ENCODE measurements at places on chromosomes 11 and 22.
A peak's percentile ranks its signal among the peaks of the same experiment; 100 is the strongest.

DNA sequence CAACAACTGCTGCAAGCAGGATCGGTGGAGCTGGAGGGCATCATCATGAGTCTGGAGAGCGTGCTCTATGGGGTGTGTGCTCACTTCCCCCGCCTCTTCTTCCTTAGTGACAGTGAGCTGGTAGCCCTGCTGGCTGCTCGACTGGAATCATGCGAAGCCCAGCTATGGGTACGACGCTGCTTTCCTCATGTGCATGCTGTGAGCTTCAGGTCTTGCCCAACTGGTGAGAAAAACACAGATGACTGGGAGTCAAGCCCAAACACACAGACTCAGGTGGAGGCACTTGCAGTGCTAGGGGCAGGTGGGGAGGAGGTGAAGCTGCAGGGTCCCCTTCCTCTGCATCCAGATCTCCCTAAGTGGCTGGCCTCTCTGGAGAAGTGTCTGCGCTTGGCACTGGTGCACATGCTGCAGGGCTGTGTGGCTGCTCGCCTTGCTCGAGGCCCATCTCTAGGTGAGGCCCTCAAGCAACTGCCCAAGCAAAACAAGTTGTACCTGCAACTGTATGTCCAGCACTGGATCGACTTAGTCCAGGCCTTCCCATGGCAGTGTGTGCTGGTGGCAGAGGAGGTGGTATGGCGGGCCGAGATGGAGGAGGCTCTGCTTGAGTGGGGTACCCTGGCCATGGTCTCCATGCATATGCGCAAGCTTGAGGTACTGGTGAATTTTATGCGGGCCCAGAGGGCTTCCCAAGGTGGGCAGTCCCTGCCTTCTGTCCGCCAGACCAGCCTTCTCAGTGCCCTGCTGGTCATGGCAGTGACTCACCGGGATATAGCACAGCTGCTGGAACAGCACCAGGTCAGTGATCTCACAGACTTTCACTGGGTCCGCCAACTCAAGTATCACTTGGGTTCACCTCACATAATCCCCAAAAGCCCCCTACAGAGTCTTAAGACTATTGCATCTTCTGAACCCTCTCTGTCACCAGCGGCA lies 48.1 kb downstream of the DNHD1 start:
- no peak for DNase-seq

DNA sequence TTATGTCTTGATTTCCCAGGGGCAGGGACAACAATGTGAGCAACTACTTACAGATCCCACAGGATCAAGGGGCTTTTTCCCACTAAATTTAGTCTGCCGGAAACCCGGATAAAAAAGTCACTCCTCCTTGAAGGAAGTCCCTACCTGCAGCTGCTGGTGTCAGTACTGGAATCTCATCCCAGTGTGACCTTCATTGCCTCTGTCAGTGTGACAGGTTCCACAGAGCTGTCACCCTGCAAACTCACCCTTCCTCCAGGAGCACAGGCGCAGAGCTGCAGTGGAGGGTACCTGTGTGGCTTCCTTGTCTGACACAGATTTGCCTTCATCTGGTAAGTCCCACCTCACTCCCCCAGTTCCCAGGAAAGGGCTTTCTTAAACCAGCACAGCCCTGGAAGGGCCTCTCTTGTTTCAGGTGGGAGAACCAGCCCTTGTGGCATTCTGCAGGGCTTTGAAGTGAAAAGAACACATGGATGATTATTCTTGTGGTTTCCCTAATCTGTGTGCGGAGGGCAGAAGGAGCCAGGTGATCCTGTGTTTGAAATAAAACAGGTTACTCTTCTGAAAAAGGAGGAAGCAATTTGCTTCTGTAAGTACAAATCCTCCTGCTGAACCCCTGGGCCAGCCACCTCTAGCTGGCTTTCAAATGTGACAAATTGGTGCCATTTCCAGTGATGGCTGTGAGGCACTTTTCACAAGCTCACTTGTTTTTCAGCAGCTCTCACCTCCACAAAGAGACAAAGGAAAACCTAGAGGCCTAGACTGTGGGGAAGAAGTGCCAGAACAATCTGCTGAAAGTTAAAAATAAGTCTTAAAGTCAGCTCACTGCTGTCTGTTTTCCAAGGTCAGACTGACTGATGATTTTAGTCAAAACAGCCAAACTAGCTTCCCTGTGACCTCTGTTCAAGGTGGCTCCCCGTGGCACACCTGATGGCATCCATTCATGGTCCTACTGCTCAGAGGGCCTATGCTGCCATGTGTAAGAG lies 9.2 kb upstream of the PRSS23 start:
- no peak for DNase-seq

GRCh38 chr11:86919557-86920210 lies 35.5 kb downstream of the FZD4 start:
- DNase-seq: no peak

DNA sequence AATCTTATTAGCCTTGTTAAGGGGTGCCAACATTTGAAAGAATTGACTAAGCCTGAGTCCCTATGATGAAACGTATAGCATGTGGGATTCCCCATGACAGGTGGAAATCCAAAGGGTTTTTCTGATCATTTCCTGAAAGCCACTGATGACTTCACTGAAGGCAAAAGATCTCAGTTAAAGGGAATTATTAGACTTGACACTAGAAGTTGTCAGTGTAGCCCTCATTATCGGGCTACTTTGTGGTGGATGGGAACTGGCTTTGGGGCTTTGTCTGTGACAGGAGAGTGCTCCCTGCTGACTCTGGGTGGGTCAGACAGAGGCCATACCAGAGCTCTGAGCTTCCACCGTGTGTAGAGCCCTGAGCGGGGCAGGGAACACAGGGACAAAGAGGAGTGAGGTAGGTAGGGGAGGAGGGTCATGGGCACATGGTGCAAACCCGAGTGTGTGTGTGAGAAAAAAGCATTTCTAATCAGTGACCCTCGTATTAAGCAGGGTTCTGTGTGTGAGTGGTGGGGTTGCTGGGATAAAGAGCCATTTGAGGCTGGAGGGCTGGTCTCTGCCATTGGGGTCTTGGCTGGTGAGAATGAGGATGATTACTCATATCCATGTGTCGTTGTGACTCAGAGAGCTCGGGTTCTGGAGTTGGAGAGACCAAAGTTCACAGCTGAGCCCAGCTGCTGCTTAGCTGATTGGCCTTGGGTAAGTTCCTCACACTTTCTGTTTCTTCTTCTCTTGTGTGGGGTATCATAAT lies 101.1 kb downstream of the GRIK4 start:
- DNase-seq: no peak

DNA sequence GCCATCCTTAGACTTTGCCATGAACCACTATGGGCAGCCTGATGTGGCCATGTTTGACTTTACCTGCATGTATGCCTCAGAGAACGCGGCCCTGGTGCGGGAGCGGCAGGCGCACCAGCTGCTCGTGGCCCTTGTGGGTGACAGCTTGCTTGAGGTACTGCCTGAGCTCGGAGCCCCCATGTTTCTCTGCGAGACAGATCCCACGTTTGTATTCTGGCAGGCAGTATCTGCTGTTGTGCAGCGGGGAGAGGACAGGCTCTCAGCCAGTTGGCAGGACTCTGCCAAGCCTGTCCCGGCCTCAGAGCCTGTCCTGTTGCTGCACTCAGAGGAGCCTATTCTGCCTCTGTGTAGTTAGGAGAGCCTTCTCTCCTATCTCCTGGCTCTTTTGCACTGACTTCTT lies 109.9 kb downstream of the MICAL2 start:
- DNase-seq: no peak

- no peak for DNase-seq
These were observed 655.6 kb upstream of the CNTN5 start for GRCh38 chr11:98365190-98365589.

- peak; percentile 14 for DNase-seq
These were observed 780.9 kb downstream of the BRD1 start for GRCh38 chr22:49046546-49047361.

GRCh38 chr11:93849201-93849600 lies 1.2 kb downstream of the VSTM5 start:
- no peak for DNase-seq

- no peak for DNase-seq
These were observed 8.5 kb downstream of the EIF3D start for GRCh38 chr22:36520423-36520822.

DNA sequence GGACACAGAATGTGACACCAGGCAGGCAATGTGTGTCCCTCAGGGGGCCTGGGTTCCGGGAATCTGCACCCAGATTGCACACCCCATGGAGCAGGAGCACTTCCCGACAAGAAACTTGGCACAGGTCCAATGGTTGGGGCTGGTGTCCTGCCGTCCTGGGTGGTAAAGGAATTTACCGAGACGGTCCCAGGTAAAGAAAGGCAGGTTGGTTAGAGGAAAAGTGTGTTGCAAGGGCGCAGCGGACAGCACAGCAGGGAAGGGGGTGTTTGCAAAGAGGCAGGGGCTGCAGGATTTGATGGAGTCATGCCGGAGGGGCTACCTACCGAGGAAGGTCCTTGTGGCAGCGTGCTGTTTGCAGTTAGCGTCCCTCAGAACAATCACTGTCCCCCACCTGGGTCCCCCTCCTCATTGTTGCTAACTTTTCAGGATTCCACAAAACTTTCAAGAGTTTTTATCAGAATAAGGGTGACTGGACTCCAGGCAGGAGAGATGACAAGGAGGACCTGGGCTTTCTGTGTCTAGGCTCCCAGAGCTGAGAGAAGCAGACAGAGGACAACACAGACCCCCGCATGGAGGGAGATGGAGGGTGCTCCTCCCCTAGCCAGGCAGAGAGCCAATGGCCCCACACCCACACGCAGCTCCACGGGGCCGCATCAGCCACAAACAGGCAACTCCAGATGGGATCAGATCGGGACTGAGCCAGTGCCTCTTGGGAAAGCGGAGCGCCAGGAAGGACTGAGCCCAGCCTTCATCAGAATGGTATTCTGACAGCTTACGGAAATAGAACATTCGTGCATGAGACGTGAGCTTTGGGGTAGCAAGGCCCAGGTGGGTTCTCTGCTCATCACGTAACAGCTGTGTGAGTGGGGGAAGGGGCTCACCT lies 1423.9 kb downstream of the BRD1 start:
- no peak for DNase-seq

GRCh38 chr22:21683401-21683811 lies 17.6 kb downstream of the PPIL2 start:
- no peak for DNase-seq

GRCh38 chr11:107265591-107266121 lies 192.0 kb downstream of the CWF19L2 start:
- no peak for DNase-seq

DNA sequence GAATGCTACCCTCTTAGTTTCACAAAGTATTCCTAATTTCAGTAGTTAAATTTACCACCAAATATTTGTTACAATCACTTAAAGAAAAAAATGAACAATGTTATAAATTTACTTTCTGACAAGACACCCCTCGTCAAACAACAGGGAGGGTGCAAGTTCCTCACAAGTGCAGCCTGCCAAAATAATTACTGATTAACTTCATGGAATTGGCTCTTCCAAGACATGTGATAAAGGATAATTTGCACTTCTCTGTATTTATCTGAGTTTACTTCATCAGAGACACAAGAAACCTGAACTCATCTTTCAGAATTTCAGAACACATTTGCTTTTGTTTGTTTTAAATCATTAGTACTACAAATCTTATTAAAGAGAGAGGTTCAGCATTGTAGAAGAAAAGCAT lies 66.5 kb downstream of the LARGE2 start:
- no peak for DNase-seq

- no peak for DNase-seq
These were observed 17.6 kb downstream of the SPCS2 start for GRCh38 chr11:74966651-74967050.

DNA sequence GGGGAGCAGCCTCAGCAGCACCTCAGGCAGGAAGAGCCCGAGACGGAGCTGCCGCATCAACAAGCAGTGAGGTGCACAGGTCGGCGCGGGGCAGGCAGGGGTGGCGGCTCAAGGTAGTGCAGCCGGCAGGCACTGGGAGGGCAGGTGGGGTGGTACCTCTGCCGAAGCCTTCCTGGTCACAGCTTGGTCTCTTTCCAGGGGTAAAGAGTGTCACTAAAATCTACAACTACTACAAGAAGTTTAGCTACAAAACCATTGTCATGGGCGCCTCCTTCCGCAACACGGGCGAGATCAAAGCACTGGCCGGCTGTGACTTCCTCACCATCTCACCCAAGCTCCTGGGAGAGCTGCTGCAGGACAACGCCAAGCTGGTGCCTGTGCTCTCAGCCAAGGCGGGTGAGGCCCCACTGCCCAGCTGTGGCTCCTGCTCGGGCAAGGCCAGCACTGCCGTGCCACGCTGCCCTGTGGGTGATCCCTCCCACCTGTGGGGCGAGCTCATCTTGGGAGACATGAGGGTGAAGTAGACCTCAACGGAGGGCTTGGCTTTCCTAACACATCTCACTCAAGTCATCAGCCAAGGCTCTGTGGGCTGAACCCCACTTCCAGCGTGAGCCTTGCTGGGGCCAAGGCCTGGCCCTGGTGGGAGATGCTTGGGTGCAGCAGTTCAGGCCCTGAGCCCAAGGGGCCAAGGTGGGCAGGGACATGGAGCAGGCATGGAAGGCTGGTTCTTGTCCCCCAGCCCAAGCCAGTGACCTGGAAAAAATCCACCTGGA lies 13.6 kb downstream of the GATD1 start:
- DNase-seq: no peak

DNA sequence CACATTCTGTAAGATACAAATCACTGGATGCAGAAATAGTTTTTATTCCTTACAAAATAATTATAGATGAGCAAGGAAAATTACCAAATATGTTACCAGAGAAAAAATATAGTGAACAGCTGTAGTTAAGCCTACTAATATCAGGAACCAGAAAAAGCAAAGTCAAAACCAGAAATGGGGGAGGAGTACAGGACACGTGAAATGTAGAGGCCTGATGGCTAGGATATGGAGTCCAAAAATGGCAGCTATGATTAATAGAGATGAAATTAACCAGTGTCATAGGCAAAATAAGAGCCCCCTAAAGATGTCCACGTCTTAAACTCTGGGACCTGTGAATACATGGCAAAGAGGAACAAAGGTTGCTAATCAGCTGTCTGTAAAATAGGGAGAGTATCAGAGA lies 34.1 kb downstream of the MRE11 start:
- no peak for DNase-seq

DNA sequence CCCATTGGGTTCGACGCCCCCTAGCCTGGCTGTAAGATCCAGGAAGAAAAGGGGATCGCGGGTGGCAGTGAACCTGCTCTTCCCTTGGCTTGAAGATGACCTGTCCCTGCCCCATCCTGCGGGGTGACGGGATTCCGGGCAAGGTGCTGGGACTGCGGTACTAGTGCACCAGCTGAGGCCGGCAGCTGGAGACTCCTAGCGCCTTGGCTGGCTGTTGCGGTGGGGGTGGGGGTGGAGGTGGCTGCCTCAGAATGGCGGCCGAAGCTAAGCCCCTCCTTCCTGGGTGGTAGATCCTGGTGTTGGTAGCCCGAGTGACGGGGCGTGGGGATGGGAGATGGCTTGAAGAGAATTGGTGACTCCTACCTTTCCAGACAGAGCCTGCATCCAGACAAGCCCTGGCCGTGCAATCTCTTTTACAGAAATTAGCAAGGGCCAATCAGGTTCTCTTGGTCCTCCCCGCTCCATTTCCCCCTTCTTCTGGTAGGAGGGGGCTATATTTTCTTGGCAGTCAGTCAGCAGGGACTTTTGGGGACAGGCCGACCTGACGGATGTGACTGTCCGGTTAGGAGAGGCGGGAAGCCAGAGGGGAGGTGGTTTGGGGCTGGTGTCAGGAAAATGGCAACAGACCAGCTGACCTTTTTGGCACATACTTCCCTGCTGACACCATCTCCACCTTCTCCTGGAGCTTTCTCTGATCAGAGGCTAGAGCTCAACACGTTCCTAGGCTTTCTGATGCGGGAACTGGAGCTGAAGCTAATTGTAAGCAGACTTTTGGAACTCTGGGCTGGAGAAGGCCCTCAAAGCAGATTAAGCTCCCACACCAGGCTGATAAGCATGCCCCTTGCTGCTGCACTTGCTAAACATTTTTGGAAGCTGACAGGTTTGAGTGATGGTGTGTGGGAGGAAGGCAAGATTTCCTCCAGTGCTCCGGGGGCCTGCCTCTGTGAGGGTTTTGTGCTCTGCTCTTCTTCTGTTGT lies 2.0 kb downstream of the NAV2 start:
- DNase-seq: no peak

GRCh38 chr11:33515347-33515746 lies 185.3 kb downstream of the C11orf91 start:
- no peak for DNase-seq
